ENCODE measurements at places on chromosomes 2 and 18. TPM values are rescaled to one million over a fixed set of nuclear protein-coding genes. Genes with fewer than 3 reads are reported as not detected.

Gene C2orf66
- 0.09 TPM for total RNA-seq

GRCh38 chr2:49289711-49290110 lies 135.4 kb upstream of the FSHR start:
- no peak for DNase-seq

DNA sequence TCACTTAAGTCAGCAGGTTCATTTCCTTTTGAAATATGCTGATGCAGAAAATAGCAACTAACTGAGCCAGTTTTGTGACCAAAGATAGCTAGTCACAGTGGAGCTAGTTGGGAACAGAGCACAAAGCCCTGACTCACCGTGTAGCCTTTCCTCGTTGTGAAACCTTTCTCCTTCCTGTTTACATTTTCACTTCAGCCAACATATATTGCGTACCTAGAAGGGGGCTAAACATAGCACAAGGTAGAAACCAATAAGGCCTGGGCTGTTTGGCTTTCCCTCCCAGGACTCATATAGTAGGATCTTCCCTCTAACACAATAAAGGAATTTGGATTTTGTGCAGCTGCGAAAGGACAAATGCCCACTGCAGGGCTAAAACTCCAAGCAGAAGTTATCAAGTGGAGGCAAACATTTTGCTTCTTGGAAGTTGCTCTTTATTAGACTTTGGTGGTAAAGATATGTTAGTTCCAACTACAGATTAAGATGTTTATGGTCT lies 24.5 kb upstream of the LPIN2 start:
- DNase-seq, result peak; percentile 40

DNA sequence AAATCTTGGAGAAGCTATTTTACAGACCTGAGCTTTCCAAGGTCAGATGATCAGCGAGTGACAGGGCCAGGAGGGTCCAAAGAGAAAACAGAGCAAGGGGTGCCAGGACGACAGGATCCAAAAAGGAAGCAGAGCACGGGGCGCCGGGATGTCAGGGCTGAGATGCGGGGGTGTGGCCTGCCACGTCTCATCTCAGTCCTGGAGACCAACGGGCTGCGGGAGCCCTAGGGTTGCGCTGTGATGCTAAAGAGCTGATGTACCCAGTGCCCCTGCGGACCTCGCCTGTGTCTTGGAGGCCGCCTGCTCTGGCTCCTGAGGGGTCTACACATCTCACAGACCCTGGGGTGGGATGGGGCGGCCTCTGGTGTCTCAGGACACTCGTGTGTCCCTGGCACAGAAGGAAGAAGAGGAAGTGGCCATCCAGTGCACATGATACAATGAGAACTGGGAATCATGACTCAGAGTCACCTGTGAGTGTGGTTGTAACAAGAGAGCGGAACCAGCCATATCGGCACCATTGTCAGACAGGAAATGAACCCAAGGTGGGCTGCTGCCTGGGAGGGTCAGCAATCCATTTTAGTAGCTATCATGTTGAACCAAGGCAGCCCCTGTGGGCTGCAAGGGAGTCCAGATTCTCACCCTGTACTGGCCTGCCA lies 97.8 kb downstream of the MYT1L start:
- DNase-seq, result no peak

Measured in activated CD4-positive, alpha-beta T cell treated with anti-CD3 and anti-CD28 coated beads for 36 hours (primary cell).